IMR-90 (cell line): ENCODE measurements at places on chromosomes 4 and X. TPM values are rescaled to one million over a fixed set of nuclear protein-coding genes. Genes with fewer than 3 reads are reported as not detected.
A peak's percentile ranks its signal among the peaks of the same experiment; 100 is the strongest.

The MAGEC1 gene
- polyA plus RNA-seq: not detected in 2 replicates

The MAGEA9B gene
- polyA plus RNA-seq: not detected in 2 replicates

The CT45A3 gene
- polyA plus RNA-seq: not detected in 2 replicates

DNA sequence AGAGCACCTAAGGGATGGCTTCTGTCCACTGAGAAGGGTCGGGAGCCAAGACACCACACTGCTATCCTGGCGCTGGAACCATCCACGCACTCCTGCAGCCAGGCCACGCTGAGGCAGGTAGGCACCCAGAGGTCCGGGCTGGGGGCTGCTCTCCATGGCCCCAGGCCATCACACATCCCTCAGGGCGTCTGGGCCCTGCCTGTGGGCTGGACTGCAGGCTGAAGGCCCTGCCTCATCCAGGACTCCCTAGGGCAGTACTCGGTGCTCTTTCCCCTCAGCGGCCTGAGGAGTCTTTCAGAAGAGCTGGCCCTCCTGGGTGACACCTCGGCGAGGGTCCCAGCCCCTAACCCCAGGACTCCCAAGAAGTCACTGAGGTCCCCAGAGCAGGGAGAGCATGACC, 17.7 kb downstream of the FGFR3 start:
- DNase-seq: no peak

DNA sequence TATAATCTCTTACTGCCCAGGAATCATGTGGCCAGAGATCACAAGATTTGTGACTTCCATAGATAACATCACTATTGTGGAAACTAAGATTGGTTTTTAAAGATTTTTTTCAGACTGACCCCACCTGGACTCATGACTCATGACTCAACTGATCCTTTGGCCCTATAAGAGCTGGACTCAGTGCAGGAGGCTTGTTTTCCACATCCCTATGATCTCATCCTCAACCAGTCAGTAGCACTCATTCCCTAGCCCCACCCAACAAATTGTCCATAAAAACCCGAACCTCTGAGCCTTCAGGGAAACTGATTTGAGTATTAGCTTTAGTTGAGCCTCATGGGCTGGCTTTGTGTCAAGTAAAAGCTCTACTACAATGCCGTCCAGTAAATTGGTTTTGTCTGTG, 7.9 kb upstream of the NOCT start:
- no peak for DNase-seq

GRCh38 chr4:5383191-5383980, 325.0 kb downstream of the EVC2 start:
- peak; percentile 74 for DNase-seq

DNA sequence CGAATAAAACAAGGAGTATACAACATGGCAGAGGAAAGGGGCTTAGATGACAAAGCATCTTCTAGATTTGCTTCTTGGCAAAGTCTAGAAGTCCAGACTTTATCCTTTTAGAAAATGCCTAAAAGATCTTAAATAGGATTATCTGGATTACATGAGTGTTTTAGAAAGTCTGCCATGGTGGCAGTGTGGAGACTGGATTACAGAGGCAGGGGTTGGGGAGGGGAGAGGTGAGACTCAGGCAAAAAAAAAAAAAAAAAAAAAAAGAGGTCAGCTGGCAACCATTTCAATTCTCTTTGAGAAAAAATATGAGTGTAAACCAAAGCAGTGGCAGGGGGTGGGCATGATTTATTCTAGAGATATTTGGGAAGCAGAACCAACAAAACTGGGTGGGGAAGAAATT, 17.4 kb downstream of the ZNF827 start:
- no peak for DNase-seq

DNA sequence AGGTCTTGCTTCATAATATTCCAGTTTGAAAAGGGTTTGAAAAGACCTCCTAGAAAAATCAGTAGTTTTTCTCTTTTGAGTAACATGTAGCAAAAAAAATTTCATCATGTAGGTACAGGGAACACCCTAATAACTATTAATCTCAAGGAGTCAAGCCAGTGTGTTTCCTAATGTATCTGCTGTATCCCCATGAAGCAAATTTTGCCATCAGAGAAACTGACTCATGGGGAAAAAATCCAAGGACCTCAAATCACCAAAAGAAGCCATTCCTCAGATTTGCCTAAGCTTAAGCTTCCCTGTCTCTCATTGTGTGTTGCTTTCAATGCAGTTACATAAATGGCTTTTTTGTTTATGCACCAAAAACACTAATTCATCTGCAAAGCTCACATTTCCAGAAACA, 29.7 kb downstream of the F9 start:
- DNase-seq: peak; percentile 0

DNA sequence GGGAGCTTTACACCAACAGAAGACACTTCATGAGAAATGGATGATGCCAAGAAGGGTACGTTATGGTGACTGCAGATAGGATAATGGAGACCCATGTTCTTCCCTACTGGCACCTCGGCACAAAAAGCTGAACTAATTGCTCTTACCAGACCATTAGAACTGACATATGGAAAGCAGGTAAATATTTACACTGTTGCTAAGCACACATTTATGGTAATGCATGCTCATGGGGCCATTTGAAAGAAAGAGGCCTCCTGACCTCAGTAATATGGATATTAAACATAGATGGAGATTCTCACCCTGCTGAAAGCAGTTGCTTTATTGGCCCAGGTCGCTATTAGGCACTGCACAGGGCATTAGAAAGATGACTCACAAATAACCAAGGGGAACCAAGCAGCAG, 1759.6 kb downstream of the C4orf33 start:
- no peak for DNase-seq

GRCh38 chr4:186700746-186701145, 22.9 kb downstream of the FAT1 start:
- DNase-seq: peak; percentile 76
